ENCODE measurements at places on chromosomes 1 and 21.

DNA sequence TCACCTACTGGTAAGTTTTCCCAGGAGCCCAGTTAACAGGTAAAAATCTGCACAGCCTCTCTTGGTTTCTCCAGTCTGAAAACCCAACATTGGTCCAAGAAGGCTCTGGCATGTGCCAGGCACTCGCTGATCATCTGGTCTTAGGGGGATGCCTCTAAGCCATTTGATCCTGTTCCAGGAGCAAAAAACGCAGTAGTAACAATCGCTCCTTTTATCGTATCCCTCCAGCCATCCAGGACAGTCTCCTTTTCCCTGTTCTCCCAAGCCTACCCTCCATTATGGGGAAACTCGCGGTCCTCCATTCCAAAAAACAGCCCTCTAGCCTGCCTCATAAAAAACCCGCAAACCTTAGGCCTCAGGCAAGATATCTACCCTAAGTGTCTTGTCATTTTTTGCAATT is 56.2 kb downstream of the ODF2L start:
- no peak for DNase-seq

- DNase-seq: no peak
Observed at GRCh38 chr1:50332941-50333594, 90.2 kb downstream of the DMRTA2 start.

DNA sequence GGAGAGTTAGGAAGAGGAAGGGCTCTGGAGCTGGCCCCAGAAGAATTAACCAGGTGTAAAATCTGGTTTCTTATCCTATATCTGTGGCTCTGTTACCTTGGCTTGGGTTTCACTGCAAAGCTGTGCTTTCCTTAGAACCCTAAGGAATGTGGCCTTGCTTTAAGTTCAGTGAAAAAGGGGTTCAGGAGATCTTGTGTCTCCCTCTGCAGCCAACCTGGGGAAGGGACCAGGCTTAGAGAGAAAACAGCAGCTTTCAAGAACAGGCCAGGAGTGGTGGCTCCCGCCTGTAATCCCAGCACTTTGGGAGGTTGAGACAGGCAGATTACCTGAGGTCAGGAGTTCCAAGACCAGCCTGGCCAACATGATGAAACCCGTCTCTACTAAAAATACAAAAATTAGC is 16.1 kb upstream of the MYCL start:
- DNase-seq: no peak

DNA sequence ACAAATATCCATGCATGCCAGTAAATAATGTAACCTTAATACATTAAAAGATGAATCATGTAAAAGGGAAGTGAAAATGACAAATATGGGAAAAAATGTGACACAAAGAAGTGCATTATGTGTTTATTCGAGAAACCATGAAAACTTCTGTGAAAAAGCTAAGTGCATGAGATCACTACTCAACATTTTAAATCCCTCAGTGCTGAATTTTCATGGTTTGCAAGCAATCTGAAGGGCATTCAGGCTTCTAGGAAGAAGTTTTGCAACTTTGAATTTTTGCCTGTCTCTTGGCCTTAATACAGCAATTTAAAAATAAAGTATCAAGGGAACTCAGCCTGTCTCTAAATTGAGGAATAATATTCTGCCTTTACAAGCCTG is 78.2 kb downstream of the MAP3K7CL start:
- DNase-seq: no peak

- DNase-seq: peak; percentile 7
Observed at GRCh38 chr21:43611598-43612369, 47.5 kb downstream of the HSF2BP start.

DNA sequence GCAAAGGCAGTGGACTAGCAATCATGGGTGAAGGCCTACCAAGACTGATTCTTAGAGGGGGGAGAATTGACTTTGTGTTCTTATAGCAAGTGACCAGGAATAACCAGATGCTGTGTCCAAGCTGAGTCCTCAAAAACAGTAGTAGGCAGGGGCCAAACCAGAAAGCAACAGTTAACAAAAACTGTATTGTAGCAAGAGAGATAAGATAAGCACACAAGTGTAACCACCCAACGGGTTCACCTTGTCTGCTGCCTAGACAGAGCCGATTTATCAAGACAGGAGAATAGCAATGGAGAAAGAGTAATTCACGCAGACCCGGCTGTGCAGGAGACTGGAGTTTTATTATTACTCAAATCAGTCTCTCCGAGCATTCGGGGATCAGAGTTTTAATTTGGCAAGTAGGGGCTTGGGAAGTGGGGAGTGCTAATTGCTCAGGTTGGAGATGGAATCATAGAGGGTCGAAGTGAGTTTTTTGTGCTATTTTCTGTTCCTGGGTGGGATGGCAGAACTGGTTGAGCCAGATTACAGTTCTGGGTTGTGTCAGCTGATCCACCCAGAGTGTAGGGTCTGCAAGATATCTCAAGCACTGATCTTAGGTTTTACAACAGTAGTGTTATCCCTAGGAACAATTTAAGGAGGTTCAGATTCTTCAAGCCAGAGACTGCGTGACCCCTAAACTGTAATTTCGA is 8.3 kb upstream of the CSRP1 start:
- DNase-seq: no peak

- no peak for DNase-seq
Observed at GRCh38 chr1:101004061-101004460, 21.5 kb downstream of the DPH5 start.

DNA sequence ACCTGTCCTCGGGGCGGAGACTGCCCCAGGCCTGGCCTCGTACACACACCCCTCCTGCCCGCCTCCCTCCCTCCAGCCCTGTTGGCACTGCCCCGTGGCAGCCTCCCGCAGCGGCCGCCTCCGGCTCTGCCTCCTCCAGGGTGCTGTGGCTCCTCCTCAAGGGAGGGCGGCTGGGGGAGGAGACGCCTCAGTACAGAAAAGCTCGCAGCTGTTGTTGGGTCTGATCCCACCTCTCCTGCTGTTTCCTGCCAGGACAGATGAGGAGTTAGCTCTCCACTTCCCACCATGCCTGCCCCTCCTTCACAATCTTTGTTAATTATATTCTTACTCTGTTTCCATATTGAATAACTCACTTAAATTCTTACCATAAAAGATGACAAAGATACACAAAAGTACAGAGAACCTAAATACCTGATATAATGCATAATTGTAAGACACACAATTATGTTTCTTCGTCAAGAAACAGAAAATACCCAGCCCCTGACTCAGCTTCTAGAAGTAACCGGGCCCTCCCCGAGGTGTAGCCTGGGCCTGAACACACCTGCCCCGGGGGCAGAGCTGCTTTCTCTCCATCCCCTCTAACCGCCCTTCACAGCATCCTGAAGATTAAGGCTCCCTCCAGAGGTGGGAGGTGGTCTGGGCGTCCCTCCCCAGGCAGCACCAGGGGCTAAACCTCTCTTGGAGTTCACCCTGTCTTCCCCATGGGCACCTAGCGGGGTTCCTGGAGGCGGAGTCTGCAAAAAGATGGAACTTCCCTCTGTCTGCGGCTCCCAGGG is 30.6 kb upstream of the COL6A1 start:
- peak; percentile 70 for DNase-seq

GRCh38 chr1:90746857-90747256 is 29.8 kb upstream of the BARHL2 start:
- no peak for DNase-seq

DNA sequence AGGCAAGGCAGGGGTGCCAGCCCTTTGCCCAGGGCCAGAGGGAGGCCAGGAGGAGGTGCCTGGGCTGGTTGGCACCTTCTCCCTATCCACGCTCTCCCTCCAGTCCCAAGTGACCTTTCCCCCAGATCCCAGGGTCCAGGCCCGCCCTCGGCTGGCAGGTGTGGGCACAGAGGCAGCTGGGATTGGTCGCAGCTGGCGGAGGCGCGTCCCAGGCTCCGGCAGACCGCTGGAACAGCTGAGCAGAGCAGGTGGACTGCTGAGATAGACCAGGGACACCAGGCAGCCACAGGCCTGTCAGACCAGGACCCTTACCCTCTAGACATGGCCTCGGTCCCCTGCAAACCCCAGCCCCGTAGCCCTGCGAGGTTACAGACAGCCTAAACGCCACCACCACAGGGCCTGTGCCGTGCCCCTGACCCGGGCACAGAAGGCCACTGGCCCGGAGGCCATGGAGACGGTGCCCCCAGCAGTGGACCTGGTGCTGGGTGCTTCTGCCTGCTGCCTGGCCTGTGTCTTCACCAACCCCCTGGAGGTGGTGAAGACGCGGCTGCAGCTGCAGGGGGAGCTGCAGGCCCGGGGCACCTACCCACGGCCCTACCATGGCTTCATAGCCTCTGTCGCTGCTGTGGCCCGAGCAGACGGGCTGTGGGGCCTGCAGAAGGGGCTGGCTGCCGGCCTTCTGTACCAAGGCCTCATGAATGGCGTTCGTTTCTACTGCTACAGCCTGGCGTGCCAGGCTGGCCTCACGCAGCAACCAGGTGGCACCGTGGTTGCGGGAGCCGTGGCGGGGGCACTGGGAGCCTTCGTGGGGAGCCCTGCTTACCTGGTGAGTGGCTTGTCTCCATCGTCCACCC is at the start of gene SLC25A34:
Gene SLC25A34, plus strand, starts transcription at position 221 of the 854 bp plus-strand sequence. Its CDS starts 228 bp downstream, at position 449.
- peak; percentile 91 for DNase-seq

- DNase-seq: no peak
Observed at GRCh38 chr1:1783320-1783719, 5.0 kb upstream of the NADK start.

DNA sequence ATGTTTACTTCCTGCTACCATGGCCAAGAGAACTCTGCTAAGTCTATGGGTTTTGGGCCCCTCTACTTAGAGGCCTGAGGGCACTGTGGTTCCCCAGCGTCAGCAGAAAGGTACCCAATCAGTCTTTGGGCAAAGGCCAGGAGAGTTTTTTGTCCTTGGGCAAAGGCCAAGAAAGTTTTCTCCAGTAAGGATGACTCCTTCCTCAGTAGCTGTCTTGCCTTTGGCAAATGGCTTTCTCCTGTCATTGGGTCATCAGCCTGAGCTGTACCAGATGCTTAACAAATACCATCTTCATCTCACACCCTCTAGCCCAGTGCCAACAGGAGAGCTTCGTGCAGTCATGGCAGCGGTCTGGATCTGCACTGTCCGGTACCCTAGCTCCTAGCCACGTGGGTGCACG is 199.3 kb upstream of the TMEM51 start:
- no peak for DNase-seq

DNA sequence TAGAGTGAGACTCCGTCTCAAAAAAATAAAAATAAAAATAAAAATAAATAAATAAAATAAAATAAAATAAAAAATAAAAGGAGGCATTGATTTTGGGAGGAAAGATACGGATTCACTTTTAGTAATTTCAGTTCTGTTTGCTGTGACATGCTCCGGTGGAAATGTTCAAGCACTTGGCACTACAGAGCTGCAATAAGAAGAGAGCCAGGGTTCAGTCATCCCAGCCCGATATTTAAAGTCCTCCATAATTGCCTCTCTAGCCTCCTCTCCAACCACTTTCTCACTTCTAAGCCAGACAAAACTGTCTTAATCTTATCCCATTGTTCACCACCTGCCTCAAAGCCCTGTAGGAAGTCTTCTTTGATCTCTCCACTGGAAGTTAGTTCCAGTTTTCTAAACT is 55.0 kb upstream of the MACF1 start:
- no peak for DNase-seq

GRCh38 chr1:206606867-206607266 is 5.4 kb downstream of the EIF2D start:
- DNase-seq: peak; percentile 33

Measured in NCI-H1105 treated with DMSO at 0.1 percent for 48 hours (cell line).